Mesothelial cell of epicardium (in vitro differentiated cells): ENCODE measurements at places on chromosomes 11 and 22.

- H3K27ac ChIP-seq: no peak overlapping the region
- no peak for DNase-seq
- H3K36me3 ChIP-seq: no peaks in the 10 kb centered on the region
- H3K4me3 ChIP-seq: no peak overlapping the region
- H3K27me3 ChIP-seq: no peaks in the 10 kb centered on the region
These were observed 47.8 kb upstream of the TMEM45B start for GRCh38 chr11:129767827-129768226.

- H3K27ac ChIP-seq: no peak overlapping the region
- peak overlapping the region; percentile 81 for H3K4me3 ChIP-seq
- peaks cover 35% of the 10 kb centered on the region for H3K4me1 ChIP-seq
- H3K27me3 ChIP-seq: peaks cover 29% of the 10 kb centered on the region
- DNase-seq: peak; percentile 10
These were observed 76.4 kb upstream of the PPARA start for GRCh38 chr22:46073683-46074504.

GRCh38 chr11:35714882-35715627 lies 52.5 kb downstream of the TRIM44 start:
- no peak overlapping the region for H3K4me3 ChIP-seq
- no peaks in the 10 kb centered on the region for H3K27me3 ChIP-seq
- DNase-seq: no peak
- H3K4me1 ChIP-seq: no peaks in the 10 kb centered on the region
- H3K36me3 ChIP-seq: no peaks in the 10 kb centered on the region

DNA sequence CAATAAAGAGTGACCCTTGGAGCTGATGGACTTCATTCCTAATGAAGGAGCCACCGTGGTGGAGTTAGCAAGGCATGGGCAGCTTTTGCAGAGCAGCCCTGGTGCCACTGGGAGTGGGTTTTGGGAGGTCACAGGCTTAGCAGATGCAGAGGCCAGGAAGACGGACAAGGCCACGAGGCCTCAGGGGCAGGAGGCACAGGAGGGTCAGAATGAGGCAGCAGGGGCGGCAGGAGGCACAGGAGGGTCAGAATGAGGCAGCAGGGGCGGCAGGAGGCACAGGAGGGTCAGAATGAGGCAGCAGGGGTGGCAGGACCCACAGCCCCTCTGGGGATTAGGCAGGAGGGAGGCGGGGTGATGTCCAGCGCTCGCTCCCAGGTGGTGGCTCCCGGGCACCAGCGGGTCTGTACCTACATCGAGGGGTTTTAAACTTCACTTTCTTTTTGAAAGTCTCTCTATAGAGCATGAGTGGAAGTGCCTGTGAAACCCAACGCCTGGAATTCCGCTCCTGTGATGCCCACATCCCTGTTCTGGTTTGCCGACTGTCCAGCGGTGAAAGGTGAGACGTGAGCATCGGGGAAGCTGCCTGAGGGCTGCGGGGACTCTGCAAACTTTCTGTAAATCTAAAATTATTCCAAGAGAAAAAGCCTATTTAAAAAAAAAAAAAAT lies 521.6 kb downstream of the BRD1 start:
- no peaks in the 10 kb centered on the region for H3K36me3 ChIP-seq
- H3K4me3 ChIP-seq: no peak overlapping the region
- H3K27me3 ChIP-seq: peaks cover 60% of the 10 kb centered on the region
- DNase-seq: peak; percentile 11
- peaks cover 3% of the 10 kb centered on the region for H3K4me1 ChIP-seq
- no peak overlapping the region for H3K27ac ChIP-seq
